ENCODE measurements at places on chromosomes 7 and 10.

DNA sequence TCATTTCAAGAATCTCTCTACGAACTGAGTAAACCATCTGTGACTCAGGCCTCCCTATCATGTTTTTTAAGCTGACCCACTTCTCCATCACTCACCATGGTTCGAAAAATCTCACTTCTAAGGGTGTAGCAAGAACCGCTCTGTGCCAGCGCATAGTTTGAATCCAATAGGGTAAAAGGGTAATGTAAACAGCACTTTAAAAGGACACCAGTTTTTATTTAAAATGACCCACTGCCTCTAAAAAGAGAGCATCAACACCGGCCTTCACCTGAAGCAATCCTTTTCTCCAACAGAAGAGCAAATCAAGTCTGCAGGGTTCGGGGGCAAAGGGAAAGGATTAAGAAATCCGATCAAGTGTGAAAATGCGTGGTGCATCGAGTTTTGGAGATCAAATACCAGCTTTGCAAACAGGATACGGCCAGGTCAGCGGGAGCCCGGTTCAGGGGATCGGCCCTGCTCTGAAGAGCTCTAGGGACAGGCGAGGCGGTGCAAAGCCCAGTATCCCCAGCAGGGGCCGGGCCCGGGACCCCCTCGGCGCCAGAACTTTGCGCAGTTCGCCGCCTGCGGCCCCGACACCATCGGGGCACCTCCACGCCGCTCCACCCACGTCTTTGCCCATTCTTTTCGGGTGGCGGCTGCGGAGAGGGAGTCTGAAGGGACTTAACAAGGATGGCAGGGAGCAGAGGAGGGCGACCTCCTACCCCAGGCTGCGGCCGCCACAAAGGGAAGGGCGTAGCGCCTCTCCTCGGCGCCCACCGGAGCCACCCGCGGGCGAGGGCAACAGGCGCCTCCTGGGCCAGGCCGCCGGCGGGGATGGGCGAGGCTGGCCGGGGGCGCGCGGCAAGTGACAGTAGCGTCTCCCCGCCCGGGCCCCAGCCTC is 842 bp downstream of the NMT2 start:
- no peak for DNase-seq

DNA sequence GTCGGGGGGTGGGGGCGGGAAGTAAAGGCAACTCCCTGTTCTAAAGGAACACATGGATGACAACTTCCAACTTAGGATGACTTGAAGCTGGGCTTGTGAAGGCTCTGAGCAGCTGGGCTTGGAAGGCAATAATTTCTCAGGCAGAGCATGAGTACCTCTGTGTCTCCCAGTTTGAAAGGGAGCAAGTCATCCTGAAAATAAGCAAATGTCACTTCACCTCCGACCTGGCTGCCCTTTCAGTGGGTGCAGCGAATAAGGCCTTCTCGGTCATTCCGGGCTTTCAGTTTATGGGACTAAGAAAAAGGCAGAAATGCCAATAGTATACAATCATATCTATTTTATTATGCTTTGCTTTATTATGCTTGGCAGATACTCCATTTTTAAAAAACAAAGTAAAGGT is 15.3 kb upstream of the ADAMTS14 start:
- no peak for DNase-seq

DNA sequence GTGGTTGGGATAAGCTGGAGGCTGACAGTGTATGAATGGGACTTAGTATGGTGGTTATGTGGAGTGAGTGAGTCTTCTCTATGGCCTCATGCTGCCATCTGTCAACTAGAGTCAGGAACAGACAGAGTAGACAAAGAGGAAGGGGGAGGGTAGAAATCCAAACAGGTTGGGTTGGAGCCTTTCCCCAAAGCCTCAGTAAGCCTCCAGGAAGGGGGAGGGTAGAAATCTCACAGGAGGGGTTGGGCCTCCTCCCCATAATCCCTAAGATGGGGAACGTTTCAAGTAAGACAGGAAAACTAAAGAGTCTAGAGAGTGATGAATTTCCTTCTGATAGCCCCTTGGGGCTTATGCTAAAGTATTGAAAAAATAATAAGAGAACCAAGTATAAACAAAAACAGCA is 2.0 kb upstream of the AKR1B15 start:
- no peak for DNase-seq

GRCh38 chr7:26071622-26072456 is 80.2 kb upstream of the NFE2L3 start:
- no peak for DNase-seq

DNA sequence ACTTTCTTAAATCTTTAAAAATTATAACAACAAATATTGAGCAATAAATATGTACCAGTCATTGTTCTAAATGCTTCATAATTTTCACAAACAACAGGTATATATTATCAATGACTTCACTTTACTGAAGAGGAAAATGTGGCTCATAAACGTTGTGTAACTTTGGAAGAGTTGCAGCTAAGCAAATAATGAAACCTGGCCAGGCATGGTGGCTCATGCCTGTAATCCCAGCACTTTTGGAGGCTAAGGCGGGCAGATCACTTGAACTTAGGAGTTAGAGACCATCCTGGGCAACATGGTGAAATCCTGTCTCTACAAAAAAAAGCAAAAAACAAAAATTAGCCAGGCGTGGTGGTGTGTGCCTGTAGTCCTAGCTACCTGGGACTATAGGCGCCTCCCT is 71.9 kb upstream of the AMPH start:
- DNase-seq = no peak

DNA sequence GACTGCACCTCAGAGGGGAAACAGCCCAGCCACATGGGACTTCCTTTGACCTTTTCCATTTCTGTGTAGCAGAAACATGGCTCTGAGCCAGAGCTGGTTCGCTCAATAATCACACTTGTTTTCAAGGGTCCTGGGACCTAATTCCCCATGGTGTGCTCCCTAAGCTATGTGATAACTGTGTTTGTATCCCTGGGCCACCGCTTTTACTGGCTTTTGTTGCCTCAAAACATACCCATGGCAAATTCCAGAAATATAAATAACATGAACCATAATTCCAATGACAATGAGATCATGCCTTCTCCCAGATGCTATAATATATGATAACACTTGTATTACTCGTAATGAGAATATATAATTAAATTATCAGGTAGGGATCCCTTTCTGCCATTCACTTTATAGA is 196.4 kb downstream of the GFRA1 start:
- no peak for DNase-seq

DNA sequence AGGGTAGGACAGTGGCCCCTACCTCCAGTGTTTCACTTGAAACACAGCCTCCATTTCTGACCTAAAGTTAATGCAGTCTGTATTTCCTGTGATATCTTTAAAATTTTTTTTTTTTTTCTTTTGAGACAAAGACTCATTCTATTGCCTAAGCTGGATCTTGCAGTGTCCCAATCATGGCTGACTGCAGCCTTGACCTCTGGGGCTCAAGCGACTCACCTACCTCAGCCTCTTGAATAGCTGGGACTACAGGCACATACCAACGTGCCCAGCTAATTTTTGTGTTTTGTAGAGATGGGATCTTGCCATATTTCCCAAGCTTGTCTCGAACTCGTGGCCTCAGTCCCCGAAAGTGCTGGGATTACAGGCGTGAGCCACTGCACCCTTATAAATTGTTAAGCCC is 16.7 kb upstream of the MGAM2 start:
- no peak for DNase-seq

- no peak for DNase-seq
Measured at GRCh38 chr7:92061154-92061553, 73.1 kb downstream of the CYP51A1 start.

GRCh38 chr10:88670497-88670896 is 6.3 kb downstream of the LIPF start:
- no peak for DNase-seq

DNA sequence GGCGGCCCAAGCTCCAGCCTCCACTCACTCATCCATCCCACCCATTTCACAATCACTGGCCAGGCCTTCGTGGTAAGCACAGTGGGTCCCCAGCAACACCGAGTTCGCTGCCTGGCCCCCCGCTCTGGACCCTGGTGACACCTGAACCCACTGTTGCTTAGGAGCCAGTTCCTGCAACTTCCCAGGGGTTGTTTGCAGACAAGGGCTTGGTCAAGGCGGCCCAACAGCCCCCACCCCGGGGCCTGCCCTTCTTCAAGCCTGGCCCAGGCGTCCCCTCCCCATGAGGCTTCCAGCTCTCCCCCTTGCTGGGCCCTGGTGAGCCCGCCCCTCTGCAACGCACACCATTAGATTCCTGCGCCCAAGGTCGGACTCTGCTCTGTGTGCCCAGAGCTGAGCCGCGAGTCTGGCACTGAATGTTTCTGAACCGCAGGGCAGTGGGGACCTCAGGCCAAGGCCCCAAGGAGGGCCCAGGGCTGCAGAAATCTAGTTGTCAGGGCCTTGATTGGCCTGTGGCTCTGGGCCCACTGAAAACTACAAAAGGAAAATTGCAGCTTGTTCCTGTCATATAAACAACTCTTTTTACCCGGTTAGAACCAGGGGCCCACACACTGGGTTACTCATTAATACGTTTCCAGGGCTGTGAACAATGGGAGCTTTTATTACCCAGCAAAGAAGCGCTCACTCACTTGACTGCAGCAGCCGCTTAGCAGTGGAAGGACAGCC is 2.1 kb upstream of the COX19 start:
- no peak for DNase-seq

DNA sequence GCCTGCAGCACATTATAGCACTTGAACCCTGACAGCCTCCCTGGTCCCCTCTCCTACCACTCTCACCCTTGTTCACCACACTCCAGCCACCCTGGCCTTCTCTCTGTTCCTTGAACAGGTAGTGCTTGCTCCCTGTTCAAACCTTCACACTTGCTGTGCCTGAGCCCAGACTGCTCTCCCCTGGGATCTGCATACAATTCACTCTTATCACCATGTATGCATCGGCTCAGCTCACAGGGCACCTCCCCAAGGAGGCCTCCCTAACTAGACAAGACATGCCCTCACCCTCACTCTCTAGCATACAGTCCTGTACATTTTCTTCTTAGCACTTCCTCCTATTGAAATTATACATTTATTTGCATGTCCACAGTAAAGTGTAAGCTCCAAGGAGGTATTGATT is 59.3 kb downstream of the FAM13C start:
- no peak for DNase-seq

DNA sequence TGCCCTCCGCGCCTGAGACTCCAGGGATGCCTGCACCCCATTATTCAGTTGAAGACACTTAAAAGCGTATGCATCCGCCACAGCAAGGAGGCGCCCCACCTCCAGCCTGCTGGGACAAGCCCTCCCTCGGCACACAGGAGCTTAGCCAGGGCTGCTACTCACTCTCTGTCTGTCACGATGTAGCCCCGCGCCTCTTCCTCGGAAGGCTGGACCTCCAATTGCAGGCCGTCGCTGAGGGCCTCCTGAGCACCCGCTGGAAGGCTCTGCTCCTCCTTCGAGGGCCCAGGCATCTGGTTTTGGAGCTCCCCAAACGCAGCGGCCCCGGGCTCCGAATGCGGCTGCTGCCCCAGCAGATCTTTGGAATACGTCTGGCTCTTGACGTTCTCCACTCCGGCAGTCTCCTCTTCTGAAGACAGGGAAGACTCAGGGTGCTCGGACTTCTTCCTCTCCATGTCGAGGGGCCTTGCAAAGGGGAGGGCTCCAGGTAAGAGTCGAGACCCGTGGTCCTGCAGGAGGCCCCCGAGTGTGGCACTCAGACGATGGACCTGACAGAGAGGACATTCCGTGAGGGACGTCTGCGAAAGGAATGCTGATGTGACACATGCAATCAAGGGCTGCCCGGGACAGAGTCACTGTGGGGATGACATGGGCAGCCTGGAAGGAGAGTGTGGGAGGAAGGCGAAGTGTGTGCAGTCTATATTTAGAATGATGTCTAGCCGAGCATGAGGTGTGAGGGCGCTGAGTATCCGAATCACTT is 453.9 kb downstream of the PTPRN2 start:
- no peak for DNase-seq

DNA sequence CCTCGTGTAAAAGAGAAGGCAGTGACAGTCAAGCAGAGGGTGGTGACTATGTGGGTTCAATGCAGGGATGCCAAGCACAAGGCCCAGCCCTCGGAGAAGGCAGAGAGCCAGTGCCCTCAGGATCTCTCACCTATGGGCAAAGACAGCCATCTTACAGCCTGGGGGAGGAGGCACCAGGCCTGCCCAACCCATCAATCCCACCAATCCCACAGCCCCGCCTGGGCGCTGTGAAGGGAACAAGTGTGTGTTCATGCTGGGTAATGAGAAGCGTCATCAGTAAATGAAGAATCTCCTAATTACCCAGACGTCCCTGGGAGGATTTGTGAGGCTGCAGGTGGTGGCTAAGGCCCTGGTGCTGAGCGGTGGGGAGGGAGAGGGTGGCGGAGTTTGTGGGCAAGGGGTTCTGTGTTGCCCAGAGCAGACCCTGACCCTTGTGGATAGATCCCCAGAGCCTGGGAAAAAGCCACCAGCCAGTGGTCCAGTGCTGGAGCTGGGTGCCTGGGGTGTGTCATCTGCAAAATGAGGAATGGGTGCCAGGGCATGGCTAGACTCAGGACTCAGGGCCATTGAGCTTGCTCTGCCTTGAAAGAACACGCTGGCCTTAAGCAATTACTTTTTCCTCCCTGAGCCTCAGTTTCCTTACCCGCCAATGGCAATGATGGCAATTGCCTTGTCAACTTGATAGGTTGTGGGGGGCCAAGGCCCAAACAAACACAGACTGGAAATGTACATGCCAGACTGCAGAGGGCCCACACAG is 128.1 kb upstream of the UNC5B start:
- DNase-seq = no peak

GRCh38 chr10:11936389-11937152 is 106.0 kb downstream of the UPF2 start:
- DNase-seq = no peak

- no peak for DNase-seq
Measured at GRCh38 chr7:44368455-44368854, 43.1 kb upstream of the CAMK2B start.

DNA sequence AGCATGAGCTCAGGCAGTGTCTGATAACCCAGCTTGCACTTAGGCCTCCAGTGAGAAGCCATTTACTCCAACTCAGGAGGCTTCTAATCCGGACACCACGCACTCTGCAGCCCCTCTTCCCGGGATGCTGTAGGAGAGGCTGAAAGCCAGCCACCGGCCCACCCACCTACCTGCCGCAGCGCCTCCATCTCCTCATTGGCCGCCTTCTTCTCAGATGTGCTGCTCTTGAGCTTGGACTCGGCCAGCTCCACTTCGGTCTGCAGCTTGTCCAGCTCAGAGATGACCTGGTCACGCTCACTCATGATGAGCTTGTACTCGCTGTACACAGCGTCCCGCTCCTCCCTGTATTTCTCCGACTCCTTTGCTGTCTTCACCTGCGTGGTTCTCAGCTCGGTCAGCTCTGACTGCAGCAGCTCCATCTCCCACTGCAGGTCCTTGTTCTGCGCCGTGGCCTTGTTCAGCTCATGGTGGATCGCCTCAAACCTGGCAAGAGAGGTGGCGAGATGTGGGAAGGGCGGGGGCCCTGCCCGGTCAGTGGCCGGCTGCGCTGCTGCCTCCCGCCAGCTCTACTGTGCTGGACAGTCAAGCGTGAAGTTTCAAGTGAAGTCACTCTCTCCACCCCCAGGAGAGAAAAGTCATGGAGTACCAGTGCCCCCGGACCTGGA is 84.7 kb downstream of the DLG5 start:
- no peak for DNase-seq

DNA sequence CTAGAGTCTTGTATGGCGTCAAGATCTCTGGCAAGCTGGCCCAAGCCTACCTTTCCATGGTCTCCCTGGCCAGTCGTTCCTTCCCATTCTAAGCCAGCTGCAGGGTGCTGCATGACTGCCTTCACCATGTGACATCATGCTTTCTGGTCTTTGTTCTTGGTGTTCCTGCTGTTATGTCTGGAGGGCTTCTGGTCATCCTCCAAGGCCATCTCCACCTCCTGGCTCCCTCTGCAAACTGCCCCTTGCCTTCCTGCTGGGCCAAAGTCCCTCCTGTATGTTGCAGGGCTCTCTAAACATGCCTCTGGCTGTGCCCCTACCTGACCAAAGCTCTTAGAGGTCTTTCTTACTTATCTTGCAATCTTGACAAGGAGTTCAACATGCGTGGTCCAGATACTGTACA is 44.4 kb upstream of the SHH start:
- DNase-seq = no peak
